Muscle of back (tissue), 13 donors: ENCODE measurements at places on chromosomes 4 and X. TPM values are rescaled to one million over a fixed set of nuclear protein-coding genes. Genes with fewer than 3 reads are reported as not detected.

CCNI gene
- 284 TPM for polyA plus RNA-seq

KLHL4 gene
- 7.9 TPM for polyA plus RNA-seq

P2RY4 gene
- 0.16 TPM for polyA plus RNA-seq

TAF1 gene
- 16.8 TPM for polyA plus RNA-seq

OR13H1 gene
- polyA plus RNA-seq: not detected

RBMXL3 gene
- polyA plus RNA-seq: not detected

HHIP gene
- polyA plus RNA-seq: 4.8 TPM

SERTM2 gene
- 0.69 TPM for polyA plus RNA-seq

MAGEB10 gene
- not detected for polyA plus RNA-seq

FAM236D gene
- not detected for polyA plus RNA-seq

PLXNB3 gene
- 5.3 TPM for polyA plus RNA-seq

GAB1 gene
- 34.5 TPM for polyA plus RNA-seq

RBBP7 gene
- 144 TPM for polyA plus RNA-seq

COMMD8 gene
- 19.3 TPM for polyA plus RNA-seq

RRH gene
- polyA plus RNA-seq: 0.32 TPM

IBSP gene
- polyA plus RNA-seq: not detected

SYTL5 gene
- polyA plus RNA-seq: 0.15 TPM

PTCHD1 gene
- polyA plus RNA-seq: 0.80 TPM

ANXA10 gene
- not detected for polyA plus RNA-seq

FGF13 gene
- 75.0 TPM for polyA plus RNA-seq

TMPRSS11F gene
- polyA plus RNA-seq: not detected

RNF212 gene
- 3.2 TPM for polyA plus RNA-seq

NUDT11 gene
- polyA plus RNA-seq: 7.9 TPM

NDNF gene
- 6.3 TPM for polyA plus RNA-seq

COL25A1 gene
- 5.8 TPM for polyA plus RNA-seq

PROM1 gene
- 28.7 TPM for polyA plus RNA-seq

DCAF12L2 gene
- 6.7 TPM for polyA plus RNA-seq

EVC2 gene
- 4.6 TPM for polyA plus RNA-seq

SPANXA1 gene
- not detected for polyA plus RNA-seq

SH3RF1 gene
- polyA plus RNA-seq: 13.2 TPM

TXK gene
- polyA plus RNA-seq: 1.5 TPM

NSUN7 gene
- polyA plus RNA-seq: 1.5 TPM

SOD3 gene
- 20.8 TPM for polyA plus RNA-seq

ARX gene
- 4.9 TPM for polyA plus RNA-seq

CT55 gene
- polyA plus RNA-seq: 0.40 TPM

GAGE12H gene
- polyA plus RNA-seq: not detected

MBNL3 gene
- polyA plus RNA-seq: 15.7 TPM

SERPINA7 gene
- polyA plus RNA-seq: not detected

PNMA5 gene
- 0.16 TPM for polyA plus RNA-seq

CT45A5 gene
- polyA plus RNA-seq: 0.48 TPM

CPE gene
- 120 TPM for polyA plus RNA-seq

MAGEC2 gene
- not detected for polyA plus RNA-seq
